Left forelimb (tissue), 1 donor: ENCODE measurements at places on chromosomes 2 and 18.

- DNase-seq, result no peak
Measured at GRCh38 chr18:49305688-49306336, 154.6 kb downstream of the DYM start.

GRCh38 chr2:184824597-184824996 is 226.3 kb downstream of the ZNF804A start:
- DNase-seq, result no peak

- no peak for DNase-seq
Measured at GRCh38 chr2:29106980-29107388, 8.2 kb upstream of the CLIP4 start.

DNA sequence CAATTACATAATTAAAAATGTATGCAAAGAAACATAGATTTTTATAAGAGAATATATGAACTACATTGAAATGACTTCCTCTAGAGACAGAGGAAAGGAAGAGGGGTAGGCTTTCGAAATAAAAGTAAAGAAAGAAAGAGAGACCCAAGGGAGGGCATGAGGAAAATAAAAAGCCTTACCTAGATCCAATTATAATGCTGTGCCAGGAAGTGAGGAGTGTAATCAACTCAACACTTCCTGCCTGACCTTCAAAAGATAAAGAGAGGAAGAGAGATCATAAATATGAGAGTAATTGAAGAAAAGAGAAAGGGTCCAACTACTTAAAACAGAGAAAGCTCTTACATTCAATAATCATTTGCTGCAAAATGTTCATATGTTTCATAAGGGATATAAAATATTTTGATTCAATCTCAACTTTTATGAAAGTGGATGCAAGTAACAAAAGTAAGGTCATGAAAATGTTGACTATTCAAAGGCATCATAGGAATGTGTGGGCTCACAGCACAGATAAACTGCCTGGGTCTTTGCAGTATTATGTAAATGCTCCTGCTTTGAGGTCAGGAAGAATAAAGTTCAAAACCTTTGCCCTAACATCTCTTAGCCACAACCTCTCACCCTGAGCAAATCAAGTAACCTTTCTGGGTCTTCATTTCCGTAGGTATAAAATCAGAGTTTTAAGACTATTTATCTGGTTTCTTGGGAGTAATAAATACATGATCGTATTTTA is 1237.7 kb downstream of the LRP1B start:
- no peak for DNase-seq

DNA sequence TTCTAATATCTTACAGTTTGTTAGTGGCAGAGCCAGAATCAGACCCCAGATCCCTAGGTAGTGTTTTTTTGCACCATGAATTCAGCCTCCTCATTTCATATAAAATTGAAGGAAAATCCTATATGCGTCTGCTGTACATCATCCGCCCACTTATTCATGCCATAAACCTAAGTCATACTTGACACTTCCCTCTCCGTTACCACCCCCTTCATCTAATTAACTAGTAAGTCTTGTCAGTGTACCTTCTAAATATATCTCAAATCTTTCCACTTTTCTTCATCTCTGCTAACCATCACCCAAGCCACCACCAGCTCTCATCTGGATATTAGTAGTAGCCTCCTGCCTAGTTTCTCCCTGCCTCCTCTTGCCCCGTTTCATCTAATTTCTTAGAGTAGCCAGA is 248.7 kb upstream of the SIX3 start:
- DNase-seq, result no peak

DNA sequence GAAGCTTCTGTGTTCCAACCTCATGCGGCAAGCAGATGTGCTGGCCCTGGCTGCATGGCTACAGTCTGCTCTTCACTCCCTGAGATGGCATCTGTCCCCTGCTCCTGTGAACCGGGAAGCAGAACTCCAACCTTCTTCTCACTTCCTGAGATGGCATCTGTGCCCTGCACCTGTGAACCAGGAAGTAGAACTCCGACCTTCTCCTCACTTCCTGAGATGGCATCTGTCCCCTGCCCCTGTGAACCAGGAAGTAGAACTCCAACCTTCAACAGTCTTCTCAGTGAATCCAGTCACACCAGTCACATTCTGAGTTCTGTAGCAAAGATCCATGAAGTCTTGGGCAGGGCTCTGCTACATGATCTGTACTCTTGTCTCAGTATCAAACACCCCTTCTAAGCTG is 887.2 kb upstream of the KLHL29 start:
- DNase-seq, result no peak

- DNase-seq, result no peak
Measured at GRCh38 chr2:172806493-172806892, 70.8 kb downstream of the RAPGEF4 start.

DNA sequence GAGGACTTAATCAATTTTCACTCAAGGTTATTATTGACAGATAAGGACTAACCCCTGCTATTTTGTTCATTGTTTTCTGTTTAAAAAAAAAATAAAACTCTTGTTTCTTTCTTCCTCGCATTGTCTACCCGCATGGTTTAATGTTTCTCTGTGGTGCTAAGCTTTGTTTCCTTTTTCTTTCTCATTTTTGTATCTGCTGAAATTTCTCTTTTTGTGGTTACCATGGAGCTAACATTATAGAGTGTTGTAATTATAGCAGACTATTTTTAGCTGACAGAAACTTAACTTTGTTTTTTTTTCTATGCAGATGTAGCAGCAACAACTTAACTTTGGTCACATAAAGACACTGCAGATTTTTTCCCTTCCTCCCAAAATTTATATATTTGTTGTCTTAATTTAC is 43.1 kb upstream of the CHN1 start:
- DNase-seq, result no peak

DNA sequence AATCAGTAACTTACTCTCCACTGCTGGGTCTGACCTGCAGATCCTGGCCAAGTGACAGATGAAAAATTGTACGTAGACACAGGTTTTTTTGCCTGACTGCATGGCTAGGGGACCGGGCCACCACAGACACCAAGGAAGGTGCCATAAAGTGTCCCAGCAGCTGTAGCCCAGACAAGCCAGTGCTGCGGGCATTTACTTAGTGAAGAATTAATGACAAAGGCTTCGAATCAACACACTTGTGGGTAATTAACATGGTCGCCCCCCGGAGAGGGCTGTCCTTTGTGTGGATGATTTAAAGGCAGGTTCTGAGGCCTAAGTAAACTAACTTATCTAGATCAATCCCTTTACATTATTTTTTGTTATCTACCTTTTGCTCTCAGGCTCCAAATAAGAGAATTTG is 1709.1 kb upstream of the LRRTM1 start:
- DNase-seq, result no peak

- no peak for DNase-seq
Measured at GRCh38 chr18:67710639-67711038, 194.1 kb upstream of the DSEL start.

DNA sequence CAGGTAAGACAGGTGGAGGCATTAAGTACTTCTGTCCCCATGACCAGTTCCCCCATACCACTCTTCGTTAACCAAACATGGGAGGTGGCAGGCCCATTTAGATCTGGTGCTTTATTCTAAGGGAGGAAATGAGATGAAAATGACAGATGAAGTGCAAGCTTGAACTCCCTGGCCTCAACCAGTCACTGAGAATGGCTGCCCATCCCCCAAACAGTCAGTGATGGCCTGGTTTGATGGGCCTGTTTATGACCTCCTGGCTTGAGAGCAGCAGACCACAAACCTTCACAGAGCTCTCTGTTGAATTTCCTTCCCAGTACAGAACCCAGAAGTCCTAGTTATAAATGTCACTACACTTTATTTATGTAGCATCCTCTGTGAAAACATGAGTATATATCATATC is 31.1 kb downstream of the EPAS1 start:
- no peak for DNase-seq

DNA sequence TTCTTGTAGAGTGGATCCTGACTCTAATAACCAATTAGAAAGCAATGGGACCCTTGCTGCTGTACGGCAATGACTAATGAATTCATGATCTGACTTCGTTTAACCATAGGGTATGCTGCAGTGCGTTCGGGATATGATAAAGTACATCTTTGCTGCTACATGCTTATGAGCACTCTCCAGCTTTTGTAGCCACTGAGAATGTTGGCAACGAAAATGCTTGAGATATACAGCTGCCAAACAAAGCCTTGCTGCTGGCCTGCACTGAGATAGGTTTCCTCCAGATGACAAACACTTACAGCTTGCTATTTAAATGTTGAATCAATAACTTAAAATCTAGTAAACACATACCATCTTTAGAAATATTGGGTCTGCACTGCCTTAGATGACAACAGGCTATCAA is 372.4 kb upstream of the SLC8A1 start:
- DNase-seq, result no peak

GRCh38 chr18:78679613-78680260 is 299.9 kb upstream of the SALL3 start:
- peak; percentile 34 for DNase-seq

DNA sequence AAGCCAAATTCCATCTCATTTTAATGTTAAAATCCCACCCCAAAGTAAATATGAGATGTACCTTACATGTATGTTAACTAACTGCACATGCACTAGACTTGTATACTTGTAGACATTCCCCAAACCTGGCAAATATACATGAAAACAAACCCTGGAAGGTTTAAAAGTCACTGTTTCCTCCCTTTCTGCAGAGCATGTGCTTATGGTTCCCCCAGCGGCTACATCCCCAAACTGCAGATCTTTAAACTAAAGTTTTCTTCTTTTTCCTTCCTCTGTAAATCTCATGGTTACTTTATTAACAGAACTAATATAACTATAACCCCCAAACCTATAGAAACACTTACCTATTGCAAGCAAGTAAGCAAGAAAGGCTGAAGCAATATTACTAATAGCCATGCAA is 731.5 kb downstream of the LRP1B start:
- DNase-seq, result no peak

GRCh38 chr2:234629596-234629995 is 132.7 kb upstream of the ARL4C start:
- no peak for DNase-seq

GRCh38 chr2:148351437-148352143 is 293.0 kb upstream of the EPC2 start:
- DNase-seq, result no peak

GRCh38 chr2:61949714-61950560 is 44.5 kb downstream of the COMMD1 start:
- no peak for DNase-seq

GRCh38 chr18:32301976-32302743 is 112.3 kb downstream of the MEP1B start:
- DNase-seq, result no peak

- no peak for DNase-seq
Measured at GRCh38 chr2:207861789-207862188, 92.1 kb upstream of the FZD5 start.

DNA sequence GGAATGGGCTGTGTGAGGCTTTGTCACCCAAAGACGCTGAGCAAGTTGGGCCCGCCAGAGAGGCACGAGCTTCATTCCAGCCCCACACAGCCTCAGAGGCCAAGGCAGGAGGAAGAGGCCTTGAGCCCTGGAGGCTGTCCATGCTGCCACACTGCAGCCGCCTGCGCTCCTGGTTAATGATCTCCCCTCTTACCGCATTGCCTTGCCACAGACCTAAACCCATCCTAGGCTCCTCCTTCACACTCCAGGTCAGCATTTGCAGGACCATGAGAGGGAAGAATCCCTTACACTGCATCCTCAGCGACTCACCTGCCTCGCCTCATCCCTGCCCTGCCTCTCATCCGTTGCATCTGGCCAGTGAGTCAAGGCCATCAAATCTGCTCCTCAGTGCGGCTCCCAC is 24.6 kb downstream of the KIF3C start:
- no peak for DNase-seq

DNA sequence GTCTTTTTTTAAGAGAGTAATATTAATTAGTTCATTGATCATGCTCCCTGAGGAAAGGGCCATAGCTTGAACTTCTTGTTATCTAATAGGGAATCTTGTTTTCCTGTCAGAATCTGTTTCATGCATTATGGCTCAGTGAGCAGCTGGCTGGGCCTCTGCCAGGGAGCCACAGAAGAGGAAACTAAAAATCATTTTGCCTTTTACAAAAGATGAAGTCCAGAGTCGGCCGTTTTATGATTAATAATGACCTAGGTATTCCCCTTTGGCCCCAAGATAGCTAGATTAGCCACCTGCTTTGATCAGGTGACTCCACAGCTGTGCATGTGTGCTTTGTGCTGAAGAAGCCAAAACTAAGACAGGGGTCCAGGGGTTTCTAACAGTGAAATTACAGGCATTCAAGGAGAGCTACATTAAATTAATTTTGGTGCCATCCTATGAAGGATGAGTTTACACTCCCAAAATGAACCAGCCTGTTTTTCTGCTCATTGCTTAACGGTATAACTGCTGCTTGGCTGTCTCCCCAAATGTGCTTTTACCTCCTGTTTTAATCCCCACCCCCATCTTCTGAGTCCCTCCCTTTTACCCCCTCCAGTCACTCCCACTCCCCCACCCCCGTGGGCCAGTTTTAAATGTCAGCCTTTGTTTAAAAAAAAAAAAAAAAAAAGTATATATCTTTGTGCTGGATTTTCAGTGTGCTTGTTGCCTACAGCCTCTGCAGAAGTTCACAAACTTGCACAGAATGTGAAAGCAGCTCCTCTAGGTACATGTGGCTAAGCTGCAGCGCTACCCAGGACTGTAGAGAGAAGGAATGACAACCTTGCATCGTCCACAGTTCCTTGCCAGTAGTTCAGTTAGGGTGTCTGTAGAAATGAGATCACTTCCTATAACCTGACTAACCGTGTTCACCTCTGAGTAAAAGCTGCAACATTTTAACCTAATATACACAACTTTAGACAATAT is 93.1 kb downstream of the CABLES1 start:
- DNase-seq, result no peak

- DNase-seq, result no peak
Measured at GRCh38 chr2:105820151-105820550, 75.4 kb downstream of the NCK2 start.

DNA sequence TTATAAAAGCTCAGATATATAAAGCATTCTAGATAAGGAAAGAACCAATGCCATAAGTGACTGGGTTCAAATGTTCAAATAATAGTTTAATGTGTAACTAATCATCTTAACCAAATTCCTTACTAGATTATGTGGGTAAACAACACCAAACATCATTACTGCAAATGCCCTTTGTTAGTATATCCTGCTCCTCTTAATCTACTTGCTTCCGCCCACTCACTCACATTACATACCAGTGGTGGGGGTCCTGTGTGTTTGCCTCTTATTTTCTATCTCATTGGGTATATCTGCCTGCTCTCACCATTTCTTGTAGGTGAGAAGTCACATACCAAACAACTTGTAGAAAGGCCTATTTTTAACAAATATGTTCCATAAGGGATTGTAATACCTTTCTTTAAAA is 562.1 kb downstream of the NRXN1 start:
- DNase-seq, result no peak
